ENCODE measurements at places on chromosomes 16 and 17. TPM values are rescaled to one million over a fixed set of nuclear protein-coding genes. Genes with fewer than 3 reads are reported as not detected.

GRCh38 chr17:2075336-2076086 is 20.6 kb downstream of the HIC1 start:
- peak overlapping the region; percentile 70 for H3K27ac ChIP-seq
- DNase-seq: no peak
- H3K4me1 ChIP-seq: no peaks in the 10 kb centered on the region
- no peaks in the 10 kb centered on the region for H3K27me3 ChIP-seq

Gene CCDC144A
- total RNA-seq: 1.8 TPM

Gene MFAP4
- total RNA-seq: 45.5 TPM

Gene MINK1
- total RNA-seq: 25.9 TPM

DNA sequence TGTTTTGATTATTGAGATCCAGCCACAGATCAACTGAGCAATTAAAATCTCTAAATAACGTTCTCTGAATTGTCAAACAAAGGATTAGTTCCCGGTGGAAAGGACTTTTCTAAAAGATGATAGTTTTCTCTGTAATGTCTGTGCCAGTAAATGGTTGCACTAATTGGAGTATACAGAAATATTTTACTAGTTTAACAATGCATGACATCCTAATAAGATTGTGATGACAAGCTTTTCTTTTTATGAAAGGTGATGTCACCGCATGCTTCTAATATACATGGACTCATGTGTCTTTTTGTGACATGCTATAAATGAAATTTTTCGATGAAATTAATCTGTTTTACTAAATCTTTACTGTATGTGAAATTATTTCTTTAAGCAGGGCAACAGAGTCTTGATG is 211.1 kb downstream of the IRX3 start:
- no peak overlapping the region for H3K27ac ChIP-seq
- DNase-seq: no peak
- H3K4me1 ChIP-seq: no peaks in the 10 kb centered on the region
- H3K27me3 ChIP-seq: no peaks in the 10 kb centered on the region

GRCh38 chr17:8153525-8153956 is 1.3 kb upstream of the PER1 start:
- H3K27ac ChIP-seq: peak overlapping the region; percentile 100
- DNase-seq: peak; percentile 79
- peak overlapping the region; percentile 86 for H3K4me3 ChIP-seq
- H3K27me3 ChIP-seq: no peaks in the 10 kb centered on the region

Gene CD300C
- 0.33 TPM for total RNA-seq

- H3K36me3 ChIP-seq: no peaks in the 10 kb centered on the region
- no peaks in the 10 kb centered on the region for H3K27me3 ChIP-seq
- no peaks in the 10 kb centered on the region for H3K4me1 ChIP-seq
- H3K27ac ChIP-seq: no peak overlapping the region
Measured at GRCh38 chr17:67227488-67227887, 17.5 kb downstream of the HELZ start.

Gene CLEC18B
- 0.16 TPM for total RNA-seq

DNA sequence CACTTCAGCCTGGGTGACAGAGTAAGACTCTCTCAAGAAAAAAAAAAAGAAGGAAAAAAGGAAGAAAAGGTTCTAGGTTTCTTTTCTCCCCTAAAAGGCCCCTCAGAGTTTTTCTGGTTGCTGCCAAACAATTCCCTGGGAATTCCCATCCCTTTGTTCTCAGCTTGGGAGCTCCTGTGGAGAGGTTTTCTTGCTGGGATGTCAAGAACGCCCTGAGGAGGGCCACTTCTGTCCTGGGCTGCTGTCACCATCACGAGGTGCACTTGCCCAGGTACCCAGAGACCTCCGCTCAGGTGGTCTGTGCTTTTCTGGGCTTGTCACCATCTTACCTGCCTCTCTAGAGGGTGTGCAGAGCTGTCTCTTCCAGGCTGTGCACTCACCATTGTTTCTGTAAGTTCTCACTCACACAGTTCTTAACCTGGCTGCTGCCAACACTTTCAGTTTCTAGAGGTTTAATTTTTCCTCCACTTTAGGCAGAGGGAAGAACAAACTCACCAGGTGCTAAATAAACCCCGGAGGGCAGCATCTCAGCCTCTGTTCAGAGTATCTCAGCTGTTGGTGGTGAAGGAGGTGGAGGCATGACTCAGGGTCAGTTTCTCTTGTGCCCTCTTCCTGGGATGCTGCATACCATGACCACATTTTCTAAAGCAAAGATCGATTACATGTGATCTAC is 2.4 kb upstream of the COX6A2 start:
- DNase-seq: no peak
- no peaks in the 10 kb centered on the region for H3K27me3 ChIP-seq
- H3K4me1 ChIP-seq: no peaks in the 10 kb centered on the region
- H3K36me3 ChIP-seq: no peaks in the 10 kb centered on the region
- H3K4me3 ChIP-seq: no peak overlapping the region
- H3K27ac ChIP-seq: no peak overlapping the region

Gene TRIM25
- total RNA-seq: 37.1 TPM

GRCh38 chr16:67544844-67545664 is 16.4 kb downstream of the RIPOR1 start:
- H3K4me3 ChIP-seq: no peak overlapping the region
- H3K27me3 ChIP-seq: no peaks in the 10 kb centered on the region
- H3K36me3 ChIP-seq: no peaks in the 10 kb centered on the region
- no peaks in the 10 kb centered on the region for H3K4me1 ChIP-seq
- DNase-seq: no peak
- H3K27ac ChIP-seq: peak overlapping the region; percentile 56

GRCh38 chr17:12041312-12041711 is 20.6 kb downstream of the MAP2K4 start:
- DNase-seq: no peak
- H3K27me3 ChIP-seq: no peaks in the 10 kb centered on the region
- H3K27ac ChIP-seq: no peak overlapping the region
- no peaks in the 10 kb centered on the region for H3K4me1 ChIP-seq
- no peaks in the 10 kb centered on the region for H3K36me3 ChIP-seq
- H3K4me3 ChIP-seq: no peak overlapping the region

Gene ZNF598
- 22.2 TPM for total RNA-seq

DNA sequence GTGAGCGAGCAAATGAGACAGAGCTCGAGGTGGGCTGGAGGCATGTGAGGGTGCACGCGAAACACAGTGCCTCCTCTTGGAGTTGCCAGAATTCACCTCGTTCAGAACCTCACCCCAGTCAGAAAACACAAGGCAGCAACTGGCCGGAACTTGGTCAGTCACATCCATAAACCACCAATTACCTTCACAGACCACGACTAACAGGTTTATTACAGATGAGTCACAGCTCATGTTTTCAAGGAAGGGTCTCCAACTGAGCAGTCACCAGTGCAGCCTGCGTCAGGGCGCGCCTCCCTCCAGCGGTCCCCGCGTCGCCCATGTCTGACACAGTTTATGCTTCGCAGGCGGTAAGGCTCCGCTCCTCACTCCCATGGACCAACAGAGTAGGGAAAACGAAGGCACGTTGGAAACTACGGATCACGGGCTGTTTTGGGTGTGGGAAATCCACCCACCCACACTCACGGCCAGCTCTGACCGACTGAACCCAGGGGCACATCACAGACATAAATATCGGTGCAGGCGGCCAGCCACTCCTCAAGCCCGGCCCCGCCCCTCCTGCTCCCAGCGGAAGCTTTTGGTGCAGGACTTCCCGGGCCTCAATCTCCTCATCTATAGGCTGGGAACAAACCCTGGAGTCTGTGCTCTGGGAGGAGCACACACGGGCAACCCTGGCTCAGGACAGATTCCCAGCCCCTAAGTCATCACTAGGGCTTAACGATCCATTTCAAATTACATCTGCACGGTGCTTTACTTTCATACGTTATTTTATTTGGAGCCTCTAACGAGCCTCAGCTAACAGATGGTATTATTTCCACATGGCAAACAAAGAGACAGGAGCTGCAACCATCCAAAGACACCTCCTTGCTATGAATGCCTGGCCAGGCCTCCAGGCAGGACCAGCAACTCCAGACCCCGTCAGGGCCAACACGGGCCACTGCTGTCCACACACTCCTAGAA is 126.3 kb downstream of the ZNF778 start:
- DNase-seq: no peak
- no peaks in the 10 kb centered on the region for H3K36me3 ChIP-seq
- H3K27ac ChIP-seq: no peak overlapping the region
- peaks cover 3% of the 10 kb centered on the region for H3K4me1 ChIP-seq
- H3K27me3 ChIP-seq: no peaks in the 10 kb centered on the region
- peak overlapping the region; percentile 8 for H3K4me3 ChIP-seq

Gene NHLRC4
- total RNA-seq: 1.9 TPM

Gene HGS
- total RNA-seq: 64.6 TPM

GRCh38 chr17:50207315-50207714 is 5.9 kb upstream of the COL1A1 start:
- H3K27me3 ChIP-seq: peaks cover 2% of the 10 kb centered on the region
- H3K27ac ChIP-seq: peak overlapping the region; percentile 54
- H3K4me3 ChIP-seq: no peak overlapping the region

GRCh38 chr16:69348222-69348621 is 3.4 kb downstream of the TMED6 start:
- no peaks in the 10 kb centered on the region for H3K27me3 ChIP-seq
- no peak overlapping the region for H3K27ac ChIP-seq
- H3K4me3 ChIP-seq: no peak overlapping the region
- no peaks in the 10 kb centered on the region for H3K36me3 ChIP-seq
- H3K4me1 ChIP-seq: no peaks in the 10 kb centered on the region
- DNase-seq: no peak

Gene PRAC1
- not detected for total RNA-seq

DNA sequence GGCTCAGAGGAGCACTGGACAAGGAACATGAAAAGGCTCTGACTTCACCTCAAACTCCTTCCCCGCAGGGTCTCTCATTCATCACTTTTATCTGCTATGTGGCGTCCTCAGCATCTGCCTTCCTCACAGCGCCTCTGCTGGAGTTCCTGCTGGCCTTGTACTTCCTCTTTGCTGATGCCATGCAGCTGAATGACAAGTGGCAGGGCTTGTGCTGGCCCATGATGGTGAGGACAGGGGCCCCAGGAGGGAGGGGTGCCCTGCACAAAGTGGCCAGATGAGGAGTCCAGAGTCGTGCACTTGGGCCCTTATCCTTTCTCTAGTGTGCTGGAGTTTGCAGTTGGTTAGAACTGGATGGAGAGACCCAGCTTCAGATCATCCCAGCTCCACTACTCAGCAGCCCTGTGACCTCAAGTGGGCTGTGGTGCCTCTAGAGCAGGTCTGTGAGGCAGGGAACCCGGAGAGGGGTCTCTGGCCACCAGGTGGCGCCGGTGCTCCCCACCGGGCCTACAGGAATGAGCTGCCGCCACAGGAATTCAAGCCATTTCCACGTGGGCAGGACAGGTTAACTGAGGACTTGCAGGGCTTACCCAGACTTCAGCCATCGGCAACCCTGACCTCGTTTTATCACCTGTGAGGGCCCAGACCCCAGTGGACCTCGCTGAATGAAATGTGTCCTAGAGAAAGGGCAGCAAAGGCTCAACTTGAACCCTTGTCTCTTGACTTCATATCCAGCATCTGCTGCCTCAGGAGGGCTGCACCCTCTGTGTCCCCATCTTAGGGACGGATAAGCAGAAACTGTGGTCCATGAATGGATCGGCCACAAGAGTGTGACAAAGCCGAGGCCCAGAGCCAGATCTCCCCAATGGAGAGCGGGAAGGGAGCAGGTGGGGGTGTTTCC is 4.0 kb downstream of the CMTM3 start:
- peaks cover 6% of the 10 kb centered on the region for H3K36me3 ChIP-seq
- H3K27me3 ChIP-seq: no peaks in the 10 kb centered on the region
- H3K4me1 ChIP-seq: peaks cover 14% of the 10 kb centered on the region
- H3K4me3 ChIP-seq: no peak overlapping the region
- peak; percentile 92 for DNase-seq
- peak overlapping the region; percentile 77 for H3K27ac ChIP-seq

Gene G6PC1
- total RNA-seq: not detected

Gene PHOSPHO1
- not detected for total RNA-seq

GRCh38 chr17:68248199-68248825 is 469 bp downstream of the AMZ2 start:
- DNase-seq: no peak
- H3K27ac ChIP-seq: peak overlapping the region; percentile 97
- no peaks in the 10 kb centered on the region for H3K27me3 ChIP-seq
- H3K4me1 ChIP-seq: no peaks in the 10 kb centered on the region
- no peaks in the 10 kb centered on the region for H3K36me3 ChIP-seq
- H3K4me3 ChIP-seq: peak overlapping the region; percentile 86

Gene TPSD1
- total RNA-seq: 2.0 TPM

GRCh38 chr17:81952792-81953228 is 5.8 kb upstream of the MYADML2 start:
- no peak overlapping the region for H3K27ac ChIP-seq
- no peak for DNase-seq
- no peaks in the 10 kb centered on the region for H3K4me1 ChIP-seq
- H3K27me3 ChIP-seq: peaks cover 13% of the 10 kb centered on the region

Gene HOXB1
- not detected for total RNA-seq

- no peaks in the 10 kb centered on the region for H3K4me1 ChIP-seq
- no peaks in the 10 kb centered on the region for H3K36me3 ChIP-seq
- H3K27me3 ChIP-seq: no peaks in the 10 kb centered on the region
- H3K27ac ChIP-seq: no peak overlapping the region
- no peak for DNase-seq
Measured at GRCh38 chr16:6160871-6161270, 1063.3 kb upstream of the EEF2KMT start.

Gene MSRB1
- total RNA-seq: 12.1 TPM

Gene TEKT5
- total RNA-seq: not detected

Gene RNF227
- total RNA-seq: 4.6 TPM

Gene SEZ6L2
- total RNA-seq: 5.0 TPM

GRCh38 chr17:2194889-2195335 is 108.7 kb downstream of the SMG6 start:
- peaks cover 7% of the 10 kb centered on the region for H3K4me1 ChIP-seq
- H3K27ac ChIP-seq: no peak overlapping the region
- H3K27me3 ChIP-seq: no peaks in the 10 kb centered on the region
- no peaks in the 10 kb centered on the region for H3K36me3 ChIP-seq
- no peak overlapping the region for H3K4me3 ChIP-seq
- no peak for DNase-seq

DNA sequence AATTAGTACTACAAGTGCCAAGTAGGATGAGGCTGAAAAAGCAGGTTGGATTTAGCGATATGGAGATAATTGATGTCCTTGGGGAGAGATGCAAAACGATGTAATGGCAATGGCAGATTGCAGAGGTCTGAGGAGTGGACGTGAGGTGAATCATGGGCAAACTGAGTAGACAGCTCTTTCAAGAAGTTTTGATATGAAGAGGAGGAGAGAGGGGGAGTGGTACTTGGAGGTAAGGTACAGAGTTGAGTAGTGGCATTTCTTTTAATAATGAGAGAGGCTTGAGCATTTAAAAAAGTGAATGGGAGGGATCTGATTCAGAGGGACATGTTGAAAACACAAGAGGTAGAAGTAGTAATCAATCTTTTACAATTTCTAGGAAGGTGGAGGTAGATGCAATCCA is 17.7 kb upstream of the VPS4A start:
- H3K36me3 ChIP-seq: no peaks in the 10 kb centered on the region
- H3K27ac ChIP-seq: peak overlapping the region; percentile 29
- no peaks in the 10 kb centered on the region for H3K27me3 ChIP-seq

- peak overlapping the region; percentile 10 for H3K4me3 ChIP-seq
- DNase-seq: no peak
- H3K27me3 ChIP-seq: no peaks in the 10 kb centered on the region
- no peak overlapping the region for H3K27ac ChIP-seq
- H3K36me3 ChIP-seq: no peaks in the 10 kb centered on the region
- peaks cover 5% of the 10 kb centered on the region for H3K4me1 ChIP-seq
Measured at GRCh38 chr16:51155820-51156806, 5.0 kb upstream of the SALL1 start.

- H3K27ac ChIP-seq: peak overlapping the region; percentile 91
- no peak for DNase-seq
- H3K36me3 ChIP-seq: no peaks in the 10 kb centered on the region
- no peaks in the 10 kb centered on the region for H3K27me3 ChIP-seq
- H3K4me1 ChIP-seq: peaks cover 22% of the 10 kb centered on the region
- peak overlapping the region; percentile 14 for H3K4me3 ChIP-seq
Measured at GRCh38 chr17:39627047-39627711, 427 bp downstream of the PPP1R1B start.
